ENCODE measurements at places on chromosomes 12 and 14.

DNA sequence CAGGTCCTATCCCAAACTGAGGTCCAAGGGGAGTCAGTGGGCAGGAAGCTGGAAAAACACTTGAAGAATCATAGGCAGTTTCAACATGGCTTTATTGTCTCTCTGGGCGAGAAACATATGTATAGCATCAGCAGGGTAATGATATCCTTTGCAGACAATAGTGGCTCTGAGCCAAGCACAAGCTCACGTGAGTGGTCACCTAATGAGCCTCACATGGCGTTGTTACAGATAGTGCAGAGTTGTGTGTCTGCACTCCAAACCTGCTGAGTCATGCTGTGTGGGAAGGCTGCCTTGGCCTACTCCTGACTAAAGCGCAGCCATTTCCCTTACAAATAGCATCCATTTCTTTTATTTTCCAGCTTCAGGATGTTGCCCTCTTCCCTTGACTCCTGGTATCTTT lies 105.2 kb upstream of the SYT1 start:
- no peak for DNase-seq

GRCh38 chr12:4440187-4440941 lies 5.3 kb downstream of the FGF6 start:
- no peak for DNase-seq

GRCh38 chr12:114993165-114993564 lies 309.2 kb upstream of the TBX3 start:
- DNase-seq = no peak

GRCh38 chr12:6724409-6724797 lies 557 bp downstream of the COPS7A start:
- no peak for DNase-seq

DNA sequence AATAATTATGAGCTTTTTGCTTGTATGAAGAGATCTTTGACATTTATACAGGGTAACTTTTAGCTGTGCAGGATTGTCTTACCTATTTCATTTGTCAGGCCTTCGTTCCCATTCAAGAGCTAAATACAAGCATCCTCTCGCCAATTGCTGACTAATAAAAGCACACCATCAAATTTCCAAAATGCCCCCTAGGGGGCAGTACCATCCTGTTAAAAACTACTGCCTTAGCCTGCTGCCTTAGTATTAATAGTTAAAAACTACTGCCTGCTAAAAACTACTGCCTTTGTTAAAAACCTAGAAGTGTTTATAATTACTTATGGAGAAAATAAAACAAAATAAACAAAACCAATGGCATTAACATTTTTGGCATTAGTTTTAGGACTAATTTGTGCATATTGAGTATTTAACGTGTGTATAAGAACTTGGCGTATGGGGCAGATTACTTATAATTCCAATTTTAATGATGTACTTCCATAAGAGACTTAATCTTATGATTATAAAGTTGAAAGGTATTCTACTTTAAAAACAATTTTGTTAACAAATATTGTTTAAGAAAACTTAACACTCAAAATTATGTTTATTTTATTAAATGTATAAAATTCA lies 3.0 kb upstream of the IFI27L2 start:
- no peak for DNase-seq

Data from stimulated activated CD4-positive, alpha-beta T cell treated with anti-CD3 and anti-CD28 coated beads, Interleukin-1b, Interleukin-23, amount 100 ng/mL, for 24 hours (primary cell).